Activated CD4-positive, alpha-beta memory T cell treated with anti-CD3 and anti-CD28 coated beads, Interleukin-2, amount 10 ng/mL, durations not matched to agents 7 days and 5 days (primary cell): ENCODE measurements at places on chromosomes 5 and 9.

DNA sequence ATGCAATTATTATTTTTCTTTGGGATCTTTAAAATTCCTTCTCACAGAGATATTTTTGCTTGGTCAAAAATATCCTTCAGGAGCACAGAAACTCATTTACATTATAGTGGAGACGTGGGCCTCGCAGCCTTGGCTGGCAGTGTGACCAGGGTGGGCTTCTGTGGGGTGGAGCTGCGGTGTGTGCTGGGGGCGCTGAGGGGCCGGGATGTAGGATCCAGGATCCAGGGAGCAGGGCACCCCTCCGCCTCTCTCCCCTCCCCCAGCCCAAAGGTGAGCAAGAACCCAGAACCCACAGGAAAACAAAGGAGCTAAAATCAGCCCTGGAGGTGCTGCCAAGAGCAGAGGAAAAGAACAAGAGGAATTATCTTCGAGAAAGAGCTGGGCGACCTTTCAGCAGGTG is 79.1 kb upstream of the OLFM1 start:
- DNase-seq: no peak

- DNase-seq: no peak
These were observed 297.1 kb downstream of the KCTD16 start for GRCh38 chr5:144467792-144468191.

DNA sequence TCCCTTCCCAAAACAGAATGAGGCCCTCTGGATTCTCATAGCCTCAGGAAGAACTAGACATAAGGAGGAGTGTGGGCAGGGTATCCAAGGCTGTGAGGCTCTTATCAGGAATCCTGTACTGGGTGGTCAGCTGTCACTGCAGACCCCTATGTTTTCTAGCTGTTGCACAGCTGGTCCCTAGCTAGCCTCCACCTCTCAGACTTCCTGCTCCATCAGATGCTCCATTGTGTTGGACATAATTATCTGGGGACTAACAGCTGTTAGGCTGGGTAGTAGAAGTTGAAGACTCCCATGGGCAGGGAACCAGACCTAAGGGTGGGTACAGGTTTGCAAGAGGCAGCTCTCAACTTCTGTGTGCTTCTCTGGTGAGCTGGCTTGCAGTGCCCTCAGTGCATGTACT is 18.4 kb downstream of the FAM219A start:
- DNase-seq: no peak

GRCh38 chr5:177468685-177469628 is 4.5 kb downstream of the DBN1 start:
- no peak for DNase-seq

- DNase-seq: peak; percentile 62
These were observed 100.3 kb upstream of the PANK3 start for GRCh38 chr5:168679515-168679920.

DNA sequence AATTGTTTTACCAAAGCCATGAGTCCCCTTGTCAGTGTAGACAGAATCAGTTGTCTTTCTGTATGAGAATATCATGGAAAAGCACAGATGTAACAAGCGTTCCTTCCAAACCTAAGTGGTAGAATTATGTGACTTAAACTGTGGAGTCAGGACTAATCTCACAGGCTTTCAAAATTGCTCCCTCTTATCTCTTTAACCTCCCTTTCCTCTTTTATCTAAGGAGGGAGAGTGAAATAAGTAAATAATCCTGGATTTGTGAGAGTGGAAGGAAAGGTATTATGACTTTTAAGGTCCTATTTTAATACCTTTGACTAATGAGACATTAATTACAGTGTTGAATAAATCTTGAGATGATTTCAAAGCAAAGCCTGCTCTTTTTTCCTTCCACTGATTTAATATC is 52.4 kb upstream of the LIFR start:
- DNase-seq: no peak

DNA sequence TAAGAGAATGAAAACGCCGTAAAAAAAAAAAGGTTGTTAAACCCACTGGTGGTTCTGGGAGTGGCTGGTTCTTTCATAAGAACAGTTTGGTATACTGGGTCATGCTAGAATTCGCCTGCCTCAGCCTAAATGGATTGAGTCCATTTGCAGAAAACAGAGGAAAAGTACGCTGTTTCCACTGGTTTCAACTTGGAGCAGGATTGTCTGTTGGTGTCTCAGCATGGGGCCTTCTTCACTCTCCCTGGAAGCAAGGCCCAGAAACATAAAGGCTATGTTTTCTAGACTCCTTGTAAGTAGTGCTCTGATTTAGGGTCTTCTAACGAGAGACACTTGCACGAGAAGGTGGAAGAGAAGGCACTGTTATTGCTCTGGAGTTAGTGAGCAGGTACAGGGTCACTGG is 116.9 kb upstream of the MTAP start:
- DNase-seq: no peak

GRCh38 chr5:137665678-137666460 is 70.0 kb downstream of the KLHL3 start:
- DNase-seq: peak; percentile 63

DNA sequence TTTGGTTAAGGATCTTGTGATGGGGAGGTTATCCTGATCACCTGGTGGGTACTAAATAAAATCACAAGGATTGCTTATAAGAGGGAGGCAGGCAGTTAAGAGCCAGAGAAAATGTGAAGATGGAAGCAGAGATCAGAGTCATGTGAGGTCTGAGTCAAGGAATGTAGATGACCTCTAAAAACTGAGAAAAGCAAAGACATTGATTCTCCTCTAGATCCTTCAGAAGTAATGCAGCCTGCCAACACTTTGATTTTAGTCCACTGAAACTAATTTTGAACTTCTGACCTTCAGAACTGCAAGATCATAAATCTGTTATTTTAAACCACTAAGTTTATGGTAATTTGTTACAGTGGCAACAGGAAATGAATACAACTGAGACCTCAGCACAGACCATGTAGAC is 499.0 kb downstream of the GADD45G start:
- no peak for DNase-seq

DNA sequence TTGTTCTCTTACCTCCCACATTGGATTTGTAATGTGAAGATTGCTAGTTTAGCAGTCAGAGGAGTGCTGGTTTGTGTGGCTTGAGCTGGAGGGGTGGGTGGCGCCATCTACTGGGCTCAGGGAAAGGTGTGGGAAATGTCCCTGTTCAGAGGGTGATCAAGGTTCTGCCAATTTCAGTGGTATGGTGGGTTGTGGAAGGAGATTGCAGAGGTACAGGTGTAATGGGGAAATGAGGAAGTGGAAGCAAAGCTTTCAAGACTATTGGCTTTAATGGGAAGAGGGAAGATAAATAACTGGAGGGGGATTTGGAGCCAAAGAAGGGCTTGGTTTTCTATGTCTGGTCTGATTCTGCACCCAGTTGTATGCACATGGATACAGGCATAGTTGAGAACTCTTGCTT is 76.4 kb downstream of the OSMR start:
- peak; percentile 58 for DNase-seq

DNA sequence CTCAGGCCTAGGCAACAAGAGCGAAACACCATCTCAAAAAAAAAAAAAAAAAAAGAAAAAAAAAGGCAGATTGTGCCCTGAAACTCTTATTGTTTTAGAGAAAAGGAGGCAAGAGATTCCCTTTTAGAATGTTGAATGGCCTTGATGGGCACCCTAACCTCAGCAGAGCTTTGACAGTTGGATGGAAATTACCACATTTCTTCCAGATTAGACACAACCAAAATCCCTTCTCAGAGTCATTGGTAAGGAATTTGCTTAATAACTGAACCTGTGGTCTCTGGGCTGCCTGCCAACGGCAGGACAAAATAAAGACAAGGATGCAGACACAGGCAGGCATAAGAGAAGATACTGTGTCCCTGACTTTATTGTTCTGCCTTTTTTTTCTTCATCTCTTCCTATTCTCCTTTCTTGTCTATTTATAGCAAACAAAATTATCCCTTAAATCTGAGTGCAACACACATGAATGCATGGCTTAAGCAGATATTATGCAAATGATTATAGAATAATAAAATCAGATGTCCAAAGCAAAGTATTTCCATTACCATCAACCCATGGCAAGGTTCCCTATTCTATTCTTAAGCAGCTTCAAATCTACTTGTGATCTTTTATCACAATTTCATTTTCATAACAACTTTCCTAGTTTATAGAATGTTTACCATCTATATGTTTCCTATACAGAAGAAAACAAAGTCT is 37.3 kb upstream of the TRIO start:
- DNase-seq: no peak

- no peak for DNase-seq
These were observed 152.8 kb downstream of the PRELID2 start for GRCh38 chr5:145682197-145682899.

DNA sequence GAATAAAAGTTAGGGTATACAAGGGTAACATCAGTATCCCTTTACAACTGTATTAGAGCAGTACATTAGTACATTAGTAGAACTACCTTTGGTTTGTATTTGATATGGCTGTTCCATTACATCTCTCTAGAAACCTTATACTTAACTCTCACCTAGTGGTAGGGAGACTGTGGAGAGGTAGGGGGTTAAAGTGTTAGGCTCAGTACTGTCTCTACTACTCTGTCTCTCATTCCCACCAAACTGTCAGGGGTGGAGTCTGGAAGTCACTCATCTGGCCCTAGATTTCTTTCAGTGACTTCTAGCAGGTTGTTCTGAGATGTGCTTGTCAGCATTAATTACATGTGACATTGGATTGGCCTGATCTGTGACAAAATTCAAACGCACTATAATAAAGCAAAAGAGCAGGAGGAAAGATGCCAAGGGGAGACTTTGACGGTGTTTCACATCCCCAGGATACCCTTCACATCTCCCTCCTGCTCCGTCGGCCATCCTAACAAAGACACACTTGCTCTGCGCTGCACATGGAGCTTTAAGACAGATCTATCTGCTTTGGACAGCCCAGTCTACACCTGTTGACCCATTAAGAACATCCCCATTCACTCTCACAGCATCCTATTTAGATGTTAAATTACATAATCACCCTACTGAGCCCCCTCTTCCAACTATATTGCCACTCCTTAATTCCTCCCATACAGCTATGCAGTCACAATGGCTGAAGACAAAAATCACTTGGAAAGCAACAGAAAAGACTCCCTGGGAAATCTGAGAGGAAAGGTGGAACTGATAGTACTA is 1043.0 kb upstream of the DMAC1 start:
- DNase-seq: no peak

- DNase-seq: peak; percentile 62
These were observed 91.7 kb upstream of the SHB start for GRCh38 chr9:38160613-38161215.

DNA sequence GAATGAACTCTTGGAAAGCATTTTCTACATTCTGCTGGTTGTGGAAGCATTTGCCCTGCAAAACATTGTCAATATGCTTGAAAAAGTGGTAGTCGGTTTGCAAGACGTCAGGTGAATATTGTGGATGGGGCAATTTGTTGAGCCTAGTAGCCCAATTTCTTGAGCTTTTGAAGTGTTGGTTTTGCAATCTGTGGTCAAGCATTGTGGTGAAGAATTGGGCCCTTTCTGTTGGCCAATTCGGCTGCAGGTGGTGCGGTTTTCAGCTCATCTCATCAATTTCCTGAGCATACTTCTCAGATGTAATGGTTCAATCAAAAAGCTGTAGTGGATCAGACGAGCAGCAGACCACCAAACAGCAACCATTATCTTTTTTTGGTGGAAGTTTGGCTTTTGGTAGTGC is 426.8 kb upstream of the CDH9 start:
- no peak for DNase-seq

GRCh38 chr5:131221888-131222287 is 42.0 kb upstream of the CDC42SE2 start:
- DNase-seq: no peak

GRCh38 chr9:130542457-130543228 is 36.7 kb upstream of the FUBP3 start:
- DNase-seq: no peak

GRCh38 chr5:55159763-55160492 is at the start of gene GPX8:
Gene GPX8 (plus strand): TSS chr5:55160171. CDS start chr5:55160193, 22 bp downstream.
- DNase-seq: peak; percentile 28

DNA sequence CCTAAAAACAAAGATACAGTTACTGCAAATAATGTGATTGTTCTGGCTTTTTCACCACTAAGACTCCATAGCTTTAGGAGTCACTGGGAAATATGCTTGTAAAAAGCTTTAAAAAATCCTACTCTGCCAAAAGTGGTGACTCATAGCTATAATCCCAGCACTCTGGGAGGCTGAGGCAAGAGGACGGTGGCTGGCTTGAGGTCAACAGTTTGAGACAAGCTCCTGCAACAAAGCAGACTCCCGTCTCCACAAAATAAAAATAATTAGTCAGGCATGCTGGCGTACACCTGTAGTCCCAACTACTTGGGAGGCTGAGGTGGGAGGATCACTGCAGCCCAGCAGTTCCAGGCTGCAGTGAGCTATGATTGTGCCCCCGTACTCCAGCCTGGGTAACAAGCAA is 406.4 kb downstream of the HTR1A start:
- DNase-seq: no peak

DNA sequence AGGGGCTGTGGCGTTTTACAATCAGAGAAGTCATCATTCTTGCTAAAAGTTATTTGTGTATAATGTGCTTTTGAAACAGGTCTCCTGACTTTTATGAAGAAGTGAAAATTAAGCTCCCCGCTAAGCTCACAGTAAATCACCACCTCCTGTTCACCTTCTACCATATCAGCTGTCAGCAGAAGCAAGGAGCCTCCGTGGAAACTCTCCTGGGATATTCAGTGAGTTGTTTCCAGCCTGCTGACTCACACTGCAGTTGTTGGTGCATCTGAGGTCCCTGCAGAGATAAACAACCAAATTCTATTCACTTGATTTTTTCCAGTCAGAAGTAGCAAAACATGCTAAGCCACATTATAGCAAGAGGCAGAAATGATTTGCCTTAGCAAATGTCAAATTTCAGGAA is 156.7 kb downstream of the DOCK8 start:
- DNase-seq: no peak

DNA sequence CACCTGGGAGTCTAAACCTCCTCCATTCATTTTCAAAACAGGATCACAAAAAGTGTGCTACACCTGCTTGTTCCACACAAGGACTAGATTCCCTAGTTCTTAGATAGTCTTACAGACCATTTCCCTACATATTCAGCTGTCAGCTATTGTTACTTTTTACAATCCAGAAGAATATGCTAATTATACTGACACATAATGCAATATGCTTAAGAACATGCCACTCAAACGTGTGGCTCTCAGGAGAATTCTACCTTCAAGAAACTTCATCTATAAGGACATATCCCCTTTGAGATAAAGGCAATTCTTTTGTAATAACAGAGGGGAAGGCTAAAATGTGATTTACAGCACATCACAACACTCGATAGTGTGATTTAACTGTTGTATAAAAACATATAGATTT is 456.1 kb upstream of the ARRDC3 start:
- no peak for DNase-seq

GRCh38 chr5:39750661-39751060 is 325.9 kb upstream of the DAB2 start:
- DNase-seq: no peak
